ENCODE measurements at places on chromosomes 5 and 9.

GRCh38 chr5:166961028-166961427 is 1330.4 kb upstream of the WWC1 start:
- no peak for DNase-seq

DNA sequence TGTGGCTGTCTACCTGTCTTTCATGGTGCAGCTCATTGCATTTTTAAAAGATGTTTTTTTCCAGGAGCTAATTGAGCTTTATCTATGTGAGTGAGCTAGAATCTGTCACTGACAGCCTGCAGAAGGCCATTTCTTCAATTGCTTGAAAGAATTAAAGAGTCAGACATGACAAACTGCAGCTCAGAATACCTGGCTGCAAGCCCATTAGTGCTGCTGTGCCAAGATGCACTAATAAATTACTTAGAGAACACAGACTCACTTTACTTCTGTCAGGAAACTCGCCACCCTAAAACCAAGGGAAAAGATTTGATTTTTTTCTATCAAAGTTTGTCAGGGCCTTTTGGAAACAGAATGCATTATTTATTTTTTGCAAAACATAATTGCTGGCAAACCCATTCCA is 368.3 kb downstream of the CAAP1 start:
- DNase-seq, result no peak

GRCh38 chr5:57772512-57772911 is 289.9 kb upstream of the ACTBL2 start:
- no peak for DNase-seq

- no peak for DNase-seq
Measured at GRCh38 chr5:33476992-33477391, 36.2 kb downstream of the TARS1 start.

DNA sequence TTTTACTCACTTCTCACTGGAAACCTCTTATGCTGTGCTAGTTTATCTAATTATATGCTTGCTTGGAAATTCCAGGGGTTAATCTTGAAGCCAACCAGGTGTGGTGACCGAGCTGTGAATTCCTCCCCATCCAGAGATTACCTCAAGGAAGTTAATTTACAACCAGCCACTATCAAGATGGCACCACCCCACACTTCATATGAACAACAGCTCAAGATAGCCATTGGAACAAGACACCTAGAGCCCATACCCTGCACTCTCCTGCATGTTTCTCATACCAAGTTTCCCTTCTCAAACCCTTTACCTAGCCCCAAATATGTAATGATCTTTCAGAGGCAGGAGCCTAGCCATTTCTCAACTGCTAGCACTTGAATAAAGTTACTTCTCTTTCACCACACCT is 2156.9 kb upstream of the C9orf72 start:
- DNase-seq, result no peak

DNA sequence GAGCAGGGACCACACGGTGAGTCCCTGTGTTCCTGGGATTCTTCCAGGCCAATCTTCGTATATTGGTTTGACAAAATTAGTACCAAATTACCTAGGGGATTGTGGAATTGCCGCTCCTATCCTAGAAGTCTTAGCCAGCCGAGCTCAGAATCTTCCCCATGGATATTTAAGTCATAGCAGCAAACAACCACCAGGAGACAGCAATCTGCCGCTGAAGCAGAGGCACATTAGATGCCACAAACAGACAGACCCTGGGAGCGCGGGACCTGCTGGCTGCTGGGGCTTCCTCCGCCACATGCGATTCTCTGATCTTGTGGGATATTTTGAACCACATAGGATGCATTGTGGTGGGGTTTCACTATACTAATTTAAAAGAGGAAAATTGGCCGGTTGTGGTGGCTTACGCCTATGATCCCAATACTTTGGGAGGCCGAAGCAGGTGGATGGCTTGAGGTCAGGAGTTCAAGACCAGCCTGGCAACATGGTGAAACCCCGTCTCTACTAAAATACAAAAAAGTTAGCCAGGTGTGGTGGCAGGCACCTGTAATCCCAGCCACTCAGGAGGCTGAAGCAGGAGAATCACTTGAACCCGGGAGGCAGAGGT is 31.7 kb upstream of the ZBTB43 start:
- DNase-seq, result no peak

- DNase-seq, result no peak
Measured at GRCh38 chr9:124873664-124874063, 11.7 kb downstream of the ARPC5L start.

DNA sequence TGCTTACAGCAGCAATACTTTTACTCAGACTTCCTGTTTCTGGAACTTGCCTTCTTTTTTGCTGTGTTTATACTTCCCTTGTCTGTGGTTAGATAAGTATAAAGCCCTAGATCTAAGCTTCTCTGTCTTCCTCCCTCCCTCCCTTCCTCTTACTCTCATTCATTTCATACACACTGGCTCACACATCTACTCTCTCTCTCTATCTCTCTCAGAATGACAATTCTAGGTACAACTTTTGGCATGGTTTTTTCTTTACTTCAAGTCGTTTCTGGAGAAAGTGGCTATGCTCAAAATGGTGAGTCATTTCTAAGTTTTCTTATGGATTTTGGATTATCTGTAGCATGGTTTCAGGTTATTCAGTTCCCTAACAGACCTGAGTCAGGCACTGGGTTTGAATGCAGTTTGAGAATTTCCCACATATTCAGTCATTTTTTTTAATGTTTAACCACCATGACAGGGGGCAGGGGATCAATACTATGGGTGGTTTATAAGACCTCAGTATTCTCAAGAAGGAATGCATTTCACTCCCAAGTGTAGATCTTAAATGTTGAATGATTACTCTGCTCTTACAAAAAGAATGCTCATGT is at the start of gene IL7R:
TSS of gene IL7R (plus strand) at position 127 of the 587 bp plus-strand sequence. CDS start at position 214, 87 bp downstream.
- no peak for DNase-seq

GRCh38 chr5:143573568-143574170 is 170.2 kb upstream of the NR3C1 start:
- no peak for DNase-seq

- no peak for DNase-seq
Measured at GRCh38 chr5:158313027-158313732, 454.2 kb upstream of the CLINT1 start.

DNA sequence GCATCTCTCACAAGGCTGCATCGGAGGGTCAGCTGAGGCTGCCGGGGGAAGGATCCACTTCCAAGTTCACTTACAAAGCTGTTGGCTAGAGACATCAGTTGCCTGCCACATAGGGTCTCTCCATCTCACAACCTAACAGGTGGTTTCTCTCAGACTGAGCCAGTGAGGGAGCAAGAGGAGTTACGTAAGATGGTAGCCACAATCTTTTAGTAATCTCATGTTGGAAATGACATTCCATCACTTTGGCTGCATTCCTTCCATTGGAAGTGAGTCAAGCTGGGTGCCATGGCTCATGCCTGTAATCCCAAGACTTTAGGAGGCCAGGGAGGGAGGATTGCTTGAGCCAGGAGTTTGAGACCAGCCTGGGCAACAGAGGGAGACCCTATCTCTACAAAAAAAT is 7.4 kb upstream of the GRK6 start:
- no peak for DNase-seq

Data from NCI-H526 treated with DMSO at 0.1 percent for 48 hours (cell line).